Activated naive CD8-positive, alpha-beta T cell treated with anti-CD3 and anti-CD28 coated beads, Interleukin-2, amount 10 ng/mL, durations not matched to agents 7 days and 5 days (primary cell): ENCODE measurements at places on chromosomes 6 and 20. TPM values are rescaled to one million over a fixed set of nuclear protein-coding genes. Genes with fewer than 3 reads are reported as not detected.

DNA sequence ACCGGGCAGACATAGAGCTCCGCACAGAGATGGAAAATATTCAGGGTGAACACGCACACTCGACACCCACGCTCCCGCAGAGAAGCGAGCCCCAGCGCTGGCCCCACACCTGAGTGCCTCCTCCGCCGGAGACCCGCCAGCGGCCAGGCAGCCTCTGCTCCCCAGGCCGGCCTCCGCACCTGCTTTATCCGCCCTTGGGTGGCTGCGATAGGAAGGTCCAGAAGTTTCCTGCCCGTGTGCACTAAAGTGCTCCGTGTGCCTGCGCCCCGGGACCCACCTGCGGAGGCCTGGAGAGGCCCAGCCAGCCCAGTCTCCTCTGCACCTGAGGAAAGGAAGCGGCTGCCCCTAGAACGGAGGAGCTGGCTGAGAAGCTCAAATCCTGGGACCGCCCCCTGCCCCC lies 10.8 kb upstream of the FOXC1 start:
- H3K4me3 ChIP-seq: no peak overlapping the region
- H3K27me3 ChIP-seq: peaks cover 68% of the 10 kb centered on the region
- no peaks in the 10 kb centered on the region for H3K36me3 ChIP-seq

- H3K27ac ChIP-seq: no peak overlapping the region
- DNase-seq: no peak
- peaks cover 4% of the 10 kb centered on the region for H3K36me3 ChIP-seq
- H3K4me3 ChIP-seq: no peak overlapping the region
- no peaks in the 10 kb centered on the region for H3K27me3 ChIP-seq
Observed at GRCh38 chr20:62963614-62964397, 11.3 kb downstream of the SLC17A9 start.

- no peaks in the 10 kb centered on the region for H3K4me1 ChIP-seq
- DNase-seq: no peak
- peaks cover 26% of the 10 kb centered on the region for H3K27me3 ChIP-seq
- no peak overlapping the region for H3K27ac ChIP-seq
- H3K4me3 ChIP-seq: no peak overlapping the region
Observed at GRCh38 chr6:98787435-98787834, 46.9 kb upstream of the POU3F2 start.

GRCh38 chr20:31739550-31739977 lies 474 bp downstream of the TPX2 start:
- H3K4me3 ChIP-seq: no peak overlapping the region
- peaks cover 6% of the 10 kb centered on the region for H3K4me1 ChIP-seq
- H3K27me3 ChIP-seq: peaks cover 6% of the 10 kb centered on the region
- H3K36me3 ChIP-seq: peaks cover 6% of the 10 kb centered on the region
- no peak for DNase-seq

- no peak overlapping the region for H3K4me3 ChIP-seq
- H3K27me3 ChIP-seq: no peaks in the 10 kb centered on the region
- peaks cover 4% of the 10 kb centered on the region for H3K36me3 ChIP-seq
- no peak overlapping the region for H3K27ac ChIP-seq
- DNase-seq: no peak
Observed at GRCh38 chr20:64265201-64265600, 9.7 kb downstream of the PCMTD2 start.

GRCh38 chr6:24517659-24518543 lies 23.1 kb downstream of the ALDH5A1 start:
- peaks cover 10% of the 10 kb centered on the region for H3K4me1 ChIP-seq
- DNase-seq: no peak
- no peaks in the 10 kb centered on the region for H3K36me3 ChIP-seq
- H3K27me3 ChIP-seq: no peaks in the 10 kb centered on the region
- no peak overlapping the region for H3K4me3 ChIP-seq
- peak overlapping the region; percentile 30 for H3K27ac ChIP-seq

- no peak overlapping the region for H3K27ac ChIP-seq
- no peak for DNase-seq
- no peaks in the 10 kb centered on the region for H3K27me3 ChIP-seq
- H3K36me3 ChIP-seq: peaks cover 12% of the 10 kb centered on the region
Observed at GRCh38 chr6:12271594-12271993, 18.6 kb upstream of the EDN1 start.

DNA sequence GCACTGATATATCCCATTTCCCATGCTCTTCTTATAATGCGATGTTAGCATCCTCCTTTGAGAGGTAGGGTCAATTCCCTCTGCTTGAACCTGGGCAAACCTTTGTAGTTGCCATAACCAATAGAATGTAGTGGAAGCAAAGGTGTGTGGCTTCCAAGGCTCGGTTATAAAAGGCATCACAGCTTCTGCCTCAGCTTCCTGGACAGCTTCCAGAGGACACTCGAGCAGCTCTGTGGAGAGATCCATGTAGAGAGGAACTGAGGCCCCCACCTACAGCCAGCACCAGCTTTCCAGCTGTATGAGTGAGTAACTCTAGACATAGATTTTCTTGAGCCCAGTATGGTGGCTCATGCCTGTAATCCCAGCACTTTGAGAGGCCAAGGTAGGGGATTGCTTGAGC lies 36.7 kb downstream of the FGD2 start:
- no peak for DNase-seq
- H3K4me3 ChIP-seq: no peak overlapping the region
- no peaks in the 10 kb centered on the region for H3K27me3 ChIP-seq
- peaks cover 8% of the 10 kb centered on the region for H3K36me3 ChIP-seq
- peaks cover 55% of the 10 kb centered on the region for H3K4me1 ChIP-seq

GRCh38 chr6:31901953-31902643 lies at the start of gene ZBTB12:
ZBTB12 (minus strand) TSS chr6:31902086; CDS start chr6:31901305, 781 bp downstream.
- DNase-seq: peak; percentile 88
- peak within 1 kb of the TSS; percentile 84 for H3K4me3 ChIP-seq
- peaks cover 2% of the 10 kb centered on the region for H3K36me3 ChIP-seq
- H3K27me3 ChIP-seq: peaks cover 10% of the 10 kb centered on the region
- H3K27ac ChIP-seq: peak within 1 kb of the TSS; percentile 85
- peaks cover 20% of the 10 kb centered on the region for H3K4me1 ChIP-seq

DNA sequence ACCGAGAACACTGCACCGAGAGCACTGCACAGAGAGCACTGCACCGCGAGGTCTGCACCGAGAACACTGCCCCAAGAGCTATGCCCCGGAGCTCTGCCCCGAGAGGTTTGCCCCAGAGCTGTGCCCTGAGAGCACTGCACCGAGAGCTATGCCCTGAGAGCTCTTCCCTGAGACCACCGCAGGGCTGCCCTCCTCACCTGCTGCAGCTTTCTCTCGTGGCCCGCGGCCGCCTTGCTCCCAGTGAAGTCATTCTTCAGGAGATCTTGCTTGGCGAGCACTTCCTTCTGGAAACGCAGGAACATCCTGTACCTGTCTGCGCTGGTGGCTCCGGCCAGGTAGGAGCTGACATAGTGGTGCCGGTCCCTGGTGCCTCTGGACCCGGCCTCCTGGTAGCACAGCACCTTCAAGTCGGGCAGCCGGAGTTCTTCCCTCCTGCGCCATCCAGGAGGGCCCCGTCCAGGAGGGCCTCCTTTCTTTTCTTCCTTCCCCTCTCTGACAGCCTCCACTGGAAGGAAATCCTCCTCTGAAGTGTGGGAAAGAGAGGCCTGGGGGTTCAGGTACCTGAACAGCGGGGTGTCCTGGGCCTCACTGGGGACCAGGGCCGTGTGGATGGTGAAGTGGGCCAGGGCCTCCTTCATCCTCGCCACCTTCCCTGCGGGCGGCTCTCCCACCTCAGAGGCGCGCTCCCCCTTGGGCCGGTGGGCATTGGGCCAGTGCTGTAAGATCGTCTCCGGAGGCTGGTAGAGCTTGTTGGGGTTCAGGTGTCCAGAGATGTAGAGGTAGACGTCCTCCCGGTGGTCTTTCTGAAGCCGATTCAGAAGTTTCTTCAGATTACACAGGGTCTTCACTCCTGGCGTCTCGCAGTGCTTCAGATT lies 7.8 kb downstream of the C6orf118 start:
- no peak for DNase-seq
- no peak overlapping the region for H3K27ac ChIP-seq
- no peaks in the 10 kb centered on the region for H3K4me1 ChIP-seq
- no peaks in the 10 kb centered on the region for H3K27me3 ChIP-seq
- H3K4me3 ChIP-seq: no peak overlapping the region

- H3K27ac ChIP-seq: no peak overlapping the region
- no peak for DNase-seq
- H3K4me3 ChIP-seq: no peak overlapping the region
- H3K4me1 ChIP-seq: no peaks in the 10 kb centered on the region
- no peaks in the 10 kb centered on the region for H3K27me3 ChIP-seq
Observed at GRCh38 chr6:35041086-35041861, 99.9 kb downstream of the TCP11 start.

DNA sequence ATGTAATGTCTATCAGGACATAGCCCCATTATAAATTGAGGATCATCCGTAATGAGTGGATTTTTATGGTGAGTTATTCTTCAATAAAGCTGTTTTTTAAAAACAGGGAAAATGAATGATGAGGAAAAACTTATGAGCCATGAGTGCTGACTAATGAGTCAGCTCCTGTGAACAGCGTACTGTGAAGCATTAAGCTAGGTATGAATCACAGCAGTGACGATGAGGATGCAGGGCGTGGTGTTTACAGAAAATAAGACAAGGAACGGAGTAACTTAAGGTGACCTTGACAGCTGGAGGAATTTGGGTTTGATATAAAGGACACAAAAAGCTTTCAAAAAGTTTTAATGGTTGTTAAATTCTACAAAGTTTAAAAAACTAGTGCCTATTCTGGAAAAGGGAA lies 96.3 kb downstream of the FOXF2 start:
- H3K27ac ChIP-seq: no peak overlapping the region
- no peak overlapping the region for H3K4me3 ChIP-seq
- DNase-seq: no peak
- no peaks in the 10 kb centered on the region for H3K36me3 ChIP-seq
- no peaks in the 10 kb centered on the region for H3K4me1 ChIP-seq

DNA sequence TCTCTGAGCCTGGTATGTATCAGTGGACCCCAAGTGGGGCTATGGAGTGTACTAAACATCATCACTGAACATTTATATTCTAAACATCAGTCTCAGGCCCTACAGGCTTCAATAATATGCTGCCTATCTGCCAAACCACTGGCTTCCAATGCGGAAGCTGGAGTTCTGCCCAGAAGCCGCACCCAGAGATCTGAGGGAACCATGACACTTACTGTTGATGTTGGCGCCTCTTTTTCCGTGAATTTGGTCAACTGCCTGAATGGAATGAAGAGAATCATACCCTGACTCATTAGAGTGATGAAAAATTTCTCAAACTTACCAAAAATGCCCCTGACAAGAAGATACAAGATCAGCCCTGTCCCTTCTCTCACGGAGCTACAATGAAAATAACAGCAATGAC lies 66.2 kb downstream of the SLC22A23 start:
- H3K4me1 ChIP-seq: no peaks in the 10 kb centered on the region
- H3K4me3 ChIP-seq: no peak overlapping the region
- H3K27ac ChIP-seq: no peak overlapping the region
- H3K27me3 ChIP-seq: no peaks in the 10 kb centered on the region
- DNase-seq: no peak

DNA sequence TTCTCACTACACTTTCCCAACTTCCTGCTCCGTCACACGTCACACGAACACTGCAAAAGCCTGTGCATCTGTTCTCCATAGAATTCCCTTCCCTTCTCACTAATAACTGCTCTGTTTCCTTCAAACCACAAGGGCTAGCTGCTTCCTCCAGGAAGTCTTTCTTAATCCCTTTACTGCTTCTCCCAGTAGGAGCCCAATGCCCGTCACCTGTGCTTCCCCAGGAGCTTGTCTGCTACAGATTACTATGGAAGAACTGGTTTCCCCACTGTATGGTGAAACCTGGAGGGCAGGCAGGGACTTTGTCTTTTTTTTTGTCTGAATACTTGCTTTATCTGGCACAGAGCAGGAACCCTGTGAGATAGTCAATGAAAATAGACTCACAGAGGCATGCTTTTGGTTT lies 444.7 kb upstream of the MAP3K7 start:
- no peaks in the 10 kb centered on the region for H3K36me3 ChIP-seq
- DNase-seq: no peak
- no peaks in the 10 kb centered on the region for H3K4me1 ChIP-seq
- H3K27me3 ChIP-seq: peaks cover 3% of the 10 kb centered on the region
- H3K27ac ChIP-seq: no peak overlapping the region

GRCh38 chr20:45138561-45139300 lies 14.5 kb upstream of the WFDC12 start:
- H3K27ac ChIP-seq: no peak overlapping the region
- no peaks in the 10 kb centered on the region for H3K4me1 ChIP-seq
- no peak overlapping the region for H3K4me3 ChIP-seq
- peaks cover 9% of the 10 kb centered on the region for H3K27me3 ChIP-seq

DNA sequence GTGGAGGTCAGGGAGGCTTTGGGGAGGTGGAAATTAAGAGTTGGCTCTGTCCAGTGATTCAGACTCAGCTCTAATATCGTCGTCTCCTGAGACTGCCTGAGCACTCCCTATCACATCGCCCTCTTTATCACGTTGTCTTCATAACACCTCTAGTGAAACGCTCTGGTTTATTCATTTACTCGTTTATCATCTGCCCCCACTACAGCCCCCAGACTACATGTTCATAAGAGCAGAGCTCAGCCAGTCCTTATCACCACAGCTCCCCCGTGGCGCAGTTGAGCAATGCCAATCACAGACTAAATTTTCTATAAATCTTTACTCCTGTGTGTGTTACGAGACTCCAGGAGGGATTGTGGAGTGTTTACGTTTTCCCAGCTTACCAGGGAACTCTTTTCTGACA lies 316.2 kb downstream of the ADGRB3 start:
- no peak overlapping the region for H3K4me3 ChIP-seq
- no peaks in the 10 kb centered on the region for H3K4me1 ChIP-seq
- peaks cover 1% of the 10 kb centered on the region for H3K27me3 ChIP-seq
- H3K36me3 ChIP-seq: no peaks in the 10 kb centered on the region
- H3K27ac ChIP-seq: no peak overlapping the region

GRCh38 chr6:56729719-56730118 lies 87.0 kb upstream of the DST start:
- H3K4me3 ChIP-seq: no peak overlapping the region
- no peaks in the 10 kb centered on the region for H3K4me1 ChIP-seq
- H3K27me3 ChIP-seq: no peaks in the 10 kb centered on the region
- DNase-seq: no peak
- H3K36me3 ChIP-seq: no peaks in the 10 kb centered on the region

DNA sequence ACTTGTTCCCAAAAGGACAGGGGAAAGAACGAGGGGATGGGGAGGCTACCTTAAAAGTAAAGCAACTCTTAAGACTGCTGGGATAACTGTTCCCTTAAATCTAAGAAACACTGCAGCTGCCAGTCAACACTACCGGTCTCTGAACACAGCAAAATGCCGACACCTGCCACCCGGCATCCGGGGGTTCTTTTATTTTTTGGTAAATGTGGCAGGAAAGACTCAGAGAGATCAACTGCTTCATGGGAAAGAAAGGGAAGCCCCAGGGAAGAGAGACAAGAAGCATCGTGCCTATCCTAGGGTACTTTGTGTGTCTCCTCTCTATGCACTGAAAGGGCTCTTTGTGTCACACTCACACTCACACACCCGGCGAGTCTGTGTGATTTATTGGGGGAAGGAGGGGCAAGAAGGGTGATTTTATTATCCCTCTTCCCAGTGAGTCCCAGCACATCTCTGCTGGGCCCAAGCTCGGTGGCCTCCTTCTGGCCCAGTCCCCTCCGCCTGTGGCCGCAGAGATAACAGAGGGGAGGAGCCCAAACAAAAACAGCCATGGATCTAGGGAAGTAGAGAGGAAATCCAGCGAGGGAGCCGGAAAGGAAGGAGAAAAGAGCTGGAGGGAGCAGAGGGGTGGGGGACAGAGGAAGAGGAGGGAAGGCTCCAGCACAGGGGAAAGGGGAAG lies 1.4 kb downstream of the FYN start:
- H3K36me3 ChIP-seq: peaks cover 8% of the 10 kb centered on the region
- DNase-seq: peak; percentile 41
- peak overlapping the region; percentile 90 for H3K4me3 ChIP-seq
- peak overlapping the region; percentile 90 for H3K27ac ChIP-seq
- H3K4me1 ChIP-seq: peaks cover 43% of the 10 kb centered on the region

The OR2J3 gene
- total RNA-seq: not detected
